ENCODE measurements at places on chromosomes 12 and 14. TPM values are rescaled to one million over a fixed set of nuclear protein-coding genes. Genes with fewer than 3 reads are reported as not detected.

The AQP5 gene
- polyA plus RNA-seq = 2.7 TPM

The KRT2 gene
- not detected for polyA plus RNA-seq

The SSTR1 gene
- polyA plus RNA-seq = 1.3 TPM

The RFX4 gene
- polyA plus RNA-seq = 5.5 TPM

The EAPP gene
- 35.5 TPM for polyA plus RNA-seq

The FAM90A1 gene
- 0.29 TPM for polyA plus RNA-seq

The TEX52 gene
- polyA plus RNA-seq = not detected

The TAS2R14 gene
- polyA plus RNA-seq = 0.73 TPM

Measured in brain (organoid and tissue), 16 donors.